ENCODE measurements at places on chromosomes 5 and 9.

- DNase-seq: no peak
These were observed 49.1 kb downstream of the FGF1 start for GRCh38 chr5:142636698-142637324.

DNA sequence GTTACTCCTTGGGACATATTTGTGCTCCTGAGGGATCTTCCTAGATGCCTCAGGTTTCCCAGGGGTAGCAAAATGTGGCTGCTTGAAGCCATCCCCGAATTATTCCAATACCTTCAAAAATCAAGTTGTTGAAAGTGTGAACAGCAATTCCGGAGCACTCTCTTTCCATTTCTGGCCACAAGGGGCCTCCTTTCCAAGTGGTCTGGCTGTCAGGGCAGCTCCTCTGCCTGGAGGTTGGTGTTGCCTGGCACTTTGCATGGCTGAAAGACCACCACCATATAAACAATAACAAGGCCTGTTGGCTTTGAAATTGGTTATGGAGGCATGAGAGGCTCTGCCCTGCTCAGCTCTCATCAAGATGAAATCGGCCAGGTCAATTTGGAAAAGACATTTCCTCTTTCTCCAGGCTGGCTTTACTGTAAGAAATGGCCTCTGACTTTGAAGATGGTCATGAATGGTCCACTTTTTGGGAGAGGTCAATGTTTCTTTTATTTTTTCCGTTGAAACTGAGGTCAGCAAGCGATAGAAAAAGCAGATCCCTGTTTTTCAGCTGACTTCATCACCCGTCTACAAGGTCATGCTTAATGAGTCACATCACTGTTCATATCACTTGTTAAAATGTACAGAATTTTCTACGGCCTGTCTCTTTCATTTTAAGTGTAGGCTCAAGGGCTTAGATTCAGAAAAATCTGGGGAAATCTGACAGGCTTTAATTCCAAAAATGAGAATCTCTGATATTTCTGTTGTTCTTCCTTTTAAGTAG is 481.1 kb upstream of the ZNF608 start:
- no peak for DNase-seq

GRCh38 chr9:81801190-81801589 is 111.8 kb upstream of the TLE1 start:
- no peak for DNase-seq

- DNase-seq: no peak
These were observed 22.5 kb upstream of the GLIPR2 start for GRCh38 chr9:36113999-36114398.

- DNase-seq: no peak
These were observed 258.0 kb downstream of the EBF1 start for GRCh38 chr5:158841481-158842276.

DNA sequence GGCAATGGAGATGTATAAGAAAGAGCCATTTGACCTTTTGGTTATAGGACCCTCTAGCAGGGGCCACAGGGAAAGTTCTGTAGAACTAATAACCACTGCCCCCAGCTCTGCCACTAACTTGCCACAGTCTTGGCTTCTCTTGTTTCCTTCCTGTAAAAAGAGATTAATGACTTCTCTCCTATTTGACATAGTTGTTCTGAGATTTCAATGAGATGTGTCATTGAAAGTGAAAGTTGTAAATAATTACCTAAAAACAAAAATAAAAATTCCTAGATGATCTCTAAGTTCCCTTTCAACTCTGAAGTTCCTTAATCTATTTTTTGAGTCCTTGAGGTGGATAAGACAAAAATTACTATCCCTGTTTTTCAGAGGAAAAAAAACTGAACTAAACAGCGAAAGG is 1.4 kb upstream of the KIF12 start:
- DNase-seq: no peak

GRCh38 chr5:146644831-146645230 is 128.8 kb upstream of the GPR151 start:
- no peak for DNase-seq

DNA sequence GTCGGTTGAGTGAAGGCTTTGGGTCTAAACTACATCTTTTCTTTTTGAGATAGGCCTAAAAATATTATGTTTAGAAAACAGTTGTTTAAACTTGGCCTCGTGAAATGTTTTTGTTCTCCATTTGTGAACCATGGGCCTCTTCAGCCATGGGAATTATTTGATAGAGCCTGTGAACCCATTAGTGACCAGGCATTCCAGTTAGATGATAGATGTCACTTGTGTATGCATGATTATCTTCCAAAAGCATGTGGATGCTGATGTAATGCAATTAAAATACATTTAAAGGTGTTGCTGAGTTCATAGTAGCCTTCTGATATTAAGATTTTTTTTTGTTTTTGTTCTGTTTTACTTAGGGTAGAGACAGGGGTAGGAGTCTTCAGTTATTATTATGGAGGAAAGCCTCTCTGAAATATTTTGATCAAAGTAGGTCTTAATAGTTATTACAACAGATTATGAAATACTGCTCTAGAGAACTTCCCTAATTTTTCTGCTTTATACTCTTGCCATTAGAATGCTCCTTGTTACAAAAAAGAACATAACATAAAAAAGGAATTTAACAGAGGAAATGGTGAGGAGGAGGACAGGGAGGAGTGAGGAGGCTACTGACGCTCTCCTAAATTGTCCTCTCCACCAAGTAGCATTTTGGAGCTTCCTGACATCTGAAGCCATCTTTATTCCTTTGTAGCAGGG is 32.9 kb downstream of the CPEB4 start:
- DNase-seq: no peak

DNA sequence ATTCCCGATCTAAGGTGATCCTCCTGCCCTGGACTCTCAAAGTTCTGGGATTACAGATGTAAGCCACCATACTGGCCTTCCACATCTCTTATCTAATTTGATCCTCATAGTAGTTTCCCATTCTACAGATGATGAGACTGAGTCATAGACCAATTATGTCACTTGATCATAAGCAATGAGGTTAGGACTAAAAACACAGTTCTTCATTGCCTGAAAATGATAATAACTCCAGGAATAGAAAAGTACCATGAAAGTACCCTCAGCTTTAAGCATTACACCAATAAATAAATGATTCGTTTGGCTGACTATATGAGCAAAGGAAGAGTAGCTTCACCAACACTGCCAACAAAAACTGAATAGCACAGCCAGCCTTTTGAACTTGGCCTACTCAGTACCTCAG is 389.5 kb downstream of the ACTL7B start:
- DNase-seq: no peak

- no peak for DNase-seq
These were observed 63.1 kb downstream of the GRAMD2B start for GRCh38 chr5:126486332-126486731.

- no peak for DNase-seq
These were observed 27.3 kb downstream of the F2RL2 start for GRCh38 chr5:76595755-76596481.

DNA sequence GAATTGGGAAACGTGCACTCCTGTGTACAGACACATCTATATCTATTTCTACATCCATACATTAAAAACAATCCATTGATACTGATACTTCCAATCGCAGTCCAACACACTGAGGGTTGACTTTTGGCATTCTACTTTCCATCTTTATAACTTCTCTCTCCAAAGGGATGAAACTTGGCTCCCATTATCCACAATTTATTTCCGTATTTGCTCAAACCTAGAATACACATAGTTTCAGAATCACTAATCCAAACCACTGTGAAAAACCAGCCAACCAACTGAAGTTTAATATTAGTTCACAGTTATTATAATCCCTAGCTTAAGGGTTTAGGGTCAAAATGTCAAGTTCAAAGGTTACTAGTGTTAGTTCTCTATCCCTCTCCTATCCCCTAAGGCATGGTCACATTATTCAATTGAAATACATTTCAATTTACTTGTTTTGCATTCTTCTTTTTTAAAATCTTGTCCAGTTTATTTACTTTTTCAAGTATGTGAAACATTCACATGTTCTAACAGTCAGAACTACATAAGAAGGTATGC is 156.5 kb downstream of the MED27 start:
- DNase-seq: no peak

GRCh38 chr9:128475867-128476266 is 20.1 kb downstream of the ODF2 start:
- DNase-seq: no peak

DNA sequence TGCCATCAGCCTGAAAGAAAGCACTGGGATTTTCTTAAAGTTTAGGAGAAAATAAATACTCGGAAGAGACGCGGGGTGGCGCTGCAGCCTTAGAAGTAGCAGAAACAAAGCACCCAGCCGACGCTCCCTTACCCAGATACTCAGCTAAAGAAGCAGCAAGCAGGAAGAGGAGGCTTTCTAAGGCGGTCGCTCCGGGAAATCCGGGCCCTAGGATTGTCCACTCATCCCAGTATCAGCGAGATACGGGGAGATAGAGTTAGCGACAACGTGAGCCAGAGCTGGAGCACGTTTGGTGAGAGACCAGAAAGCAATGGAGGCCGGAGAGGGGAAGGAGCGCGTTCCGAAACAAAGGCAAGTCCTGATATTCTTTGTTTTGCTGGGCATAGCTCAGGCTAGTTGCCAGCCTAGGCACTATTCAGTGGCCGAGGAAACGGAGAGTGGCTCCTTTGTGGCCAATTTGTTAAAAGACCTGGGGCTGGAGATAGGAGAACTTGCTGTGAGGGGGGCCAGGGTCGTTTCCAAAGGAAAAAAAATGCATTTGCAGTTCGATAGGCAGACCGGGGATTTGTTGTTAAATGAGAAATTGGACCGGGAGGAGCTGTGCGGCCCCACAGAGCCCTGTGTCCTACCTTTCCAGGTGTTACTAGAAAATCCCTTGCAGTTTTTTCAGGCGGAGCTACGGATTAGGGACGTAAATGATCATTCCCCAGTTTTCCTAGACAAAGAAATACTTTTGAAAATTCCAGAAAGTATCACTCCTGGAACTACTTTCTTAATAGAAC is at the start of gene PCDHB2:
Gene PCDHB2, plus strand, starts transcription at position 135 of the 782 bp plus-strand sequence. Its CDS starts 176 bp downstream, at position 311.
- DNase-seq: no peak

DNA sequence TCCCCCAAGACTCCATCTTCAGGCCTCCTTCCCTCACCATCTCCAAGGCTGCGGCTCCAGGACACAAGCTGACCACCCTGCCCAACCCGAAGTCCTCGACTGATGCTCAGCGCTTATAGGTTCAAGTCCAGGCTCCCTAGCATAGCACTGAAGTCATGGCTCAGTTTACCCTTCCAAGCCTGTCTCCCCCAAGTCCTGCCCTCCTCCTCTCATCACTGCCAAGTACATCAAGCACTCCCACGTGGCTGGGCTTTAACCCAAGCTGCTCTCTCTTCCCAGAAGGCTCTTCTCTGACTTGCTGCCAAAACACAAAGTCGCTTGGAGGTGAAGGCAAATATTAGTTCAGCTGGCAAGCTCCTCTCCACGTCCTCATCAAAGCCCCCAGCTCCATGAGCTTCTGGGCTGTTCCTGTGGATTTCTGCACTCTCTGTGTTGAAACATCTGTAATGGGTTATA is 22.1 kb upstream of the MARCHF6 start:
- DNase-seq: no peak

DNA sequence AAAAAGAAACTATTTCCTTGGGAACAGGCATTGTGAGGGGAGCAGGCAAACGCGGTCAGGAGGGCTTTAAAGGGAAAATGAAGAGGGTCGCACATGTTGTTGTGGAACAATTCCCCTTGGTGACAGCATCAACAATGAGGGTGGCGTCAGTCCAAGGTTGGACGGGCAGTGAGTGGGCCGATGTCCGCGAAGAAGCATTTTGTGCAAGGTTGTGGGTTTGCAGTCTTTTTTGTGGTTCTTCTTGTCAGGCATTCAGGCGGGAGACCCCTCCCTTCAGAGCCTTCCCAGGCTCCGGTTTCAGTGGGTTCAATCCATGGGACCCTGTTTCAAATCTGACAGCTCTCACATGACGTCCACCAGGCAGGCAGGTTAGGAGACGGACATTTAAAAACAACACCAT is 11.1 kb upstream of the SLC6A19 start:
- DNase-seq: no peak

DNA sequence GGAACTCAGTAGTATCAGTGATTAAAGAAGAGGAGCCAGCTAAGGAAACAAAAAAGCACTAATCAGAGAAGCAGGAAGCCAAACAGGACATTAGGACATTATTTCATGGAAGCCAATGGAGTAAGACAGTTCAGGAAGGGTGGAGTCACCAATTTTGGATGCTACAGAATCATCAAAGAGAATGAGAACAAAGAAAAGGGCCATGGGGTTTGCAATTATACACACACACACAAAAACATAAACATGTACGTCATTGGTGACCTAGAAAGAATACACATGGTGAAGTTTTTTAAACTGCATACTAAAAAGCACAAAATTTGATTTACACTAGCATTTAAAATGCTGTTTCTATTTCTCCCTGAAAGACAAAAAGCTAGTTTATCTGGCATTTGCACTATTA is 96.8 kb upstream of the MRPS30 start:
- no peak for DNase-seq

GRCh38 chr9:106620081-106620480 is 242.9 kb upstream of the ZNF462 start:
- DNase-seq: no peak

GRCh38 chr9:35976726-35977125 is 18.8 kb upstream of the OR2S2 start:
- no peak for DNase-seq

- DNase-seq: no peak
These were observed 10.0 kb upstream of the C5 start for GRCh38 chr9:121059998-121060636.

- DNase-seq: no peak
These were observed 181.2 kb upstream of the IER5L start for GRCh38 chr9:129359162-129359811.

DNA sequence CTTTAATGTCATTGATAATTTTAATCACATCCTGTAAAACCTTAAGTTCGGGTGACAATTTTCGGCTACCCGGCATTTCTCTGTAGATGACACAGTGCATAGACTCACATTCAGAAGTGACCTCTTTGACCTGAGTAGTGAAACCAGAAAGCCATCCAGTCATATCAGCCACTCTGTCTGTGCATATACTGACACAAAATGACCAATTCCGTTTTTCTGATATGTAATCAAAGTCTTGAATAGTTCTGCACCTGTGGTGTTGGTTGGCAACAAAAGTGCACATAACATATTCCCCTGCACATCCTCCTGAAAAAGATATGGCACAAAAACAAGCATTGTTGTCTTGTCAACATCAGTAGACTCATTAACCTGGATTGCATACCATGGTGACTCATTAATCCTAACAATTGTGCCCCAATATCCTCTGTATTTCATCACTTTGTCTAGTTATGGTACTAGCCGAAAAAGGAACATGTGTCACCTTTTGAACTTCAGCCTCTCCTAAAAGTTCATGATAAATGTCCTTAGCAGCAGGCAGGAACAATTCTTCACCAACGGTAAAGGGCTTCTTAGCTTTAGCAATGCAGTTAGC is 4.6 kb upstream of the HNRNPA0 start:
- DNase-seq: no peak

- no peak for DNase-seq
These were observed 5.3 kb downstream of the ABO start for GRCh38 chr9:133269537-133270362.

- DNase-seq: no peak
These were observed 162.1 kb downstream of the CCDC192 start for GRCh38 chr5:127865273-127865672.
